Heart right ventricle (tissue), 16 donors: ENCODE measurements at places on chromosomes 13 and 19. TPM values are rescaled to one million over a fixed set of nuclear protein-coding genes. Genes with fewer than 3 reads are reported as not detected.

The COG6 gene
- 32.6 TPM for total RNA-seq

The SDHAF1 gene
- total RNA-seq: 8.6 TPM

The ANKRD24 gene
- 0.18 TPM for total RNA-seq

The C19orf67 gene
- not detected for total RNA-seq

The CEACAM21 gene
- 0.38 TPM for total RNA-seq

The NLRP5 gene
- not detected for total RNA-seq

The LGALS14 gene
- total RNA-seq: not detected

The TNFSF9 gene
- total RNA-seq: not detected

The CGB1 gene
- not detected for total RNA-seq

DNA sequence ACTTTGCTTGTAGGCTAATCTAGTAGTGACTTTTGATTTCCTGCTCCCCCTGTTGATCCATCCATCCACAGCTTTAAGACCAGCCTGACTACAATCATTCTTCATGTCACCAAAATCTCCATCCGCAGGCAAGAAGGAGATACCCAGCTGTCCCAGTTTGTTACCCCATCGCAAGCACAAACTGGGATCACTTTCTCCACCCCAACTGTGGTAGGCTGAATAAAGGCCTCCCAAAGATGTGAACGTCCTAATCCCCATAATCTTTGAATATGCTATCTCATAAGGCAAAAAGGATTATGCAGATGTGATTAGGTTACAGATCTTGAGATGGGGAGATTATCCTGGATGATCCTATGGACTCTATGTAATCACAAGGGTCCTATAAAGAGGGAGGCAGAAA is 202.0 kb downstream of the ENOX1 start:
- H3K27me3 ChIP-seq: no peaks in the 10 kb centered on the region
- no peaks in the 10 kb centered on the region for H3K4me1 ChIP-seq
- no peak overlapping the region for H3K27ac ChIP-seq
- no peak overlapping the region for H3K4me3 ChIP-seq

- no peak overlapping the region for H3K27ac ChIP-seq
- no peak for DNase-seq
- H3K4me3 ChIP-seq: no peak overlapping the region
- H3K4me1 ChIP-seq: no peaks in the 10 kb centered on the region
These were observed 39.0 kb downstream of the C1QTNF9 start for GRCh38 chr13:24348385-24348784.

DNA sequence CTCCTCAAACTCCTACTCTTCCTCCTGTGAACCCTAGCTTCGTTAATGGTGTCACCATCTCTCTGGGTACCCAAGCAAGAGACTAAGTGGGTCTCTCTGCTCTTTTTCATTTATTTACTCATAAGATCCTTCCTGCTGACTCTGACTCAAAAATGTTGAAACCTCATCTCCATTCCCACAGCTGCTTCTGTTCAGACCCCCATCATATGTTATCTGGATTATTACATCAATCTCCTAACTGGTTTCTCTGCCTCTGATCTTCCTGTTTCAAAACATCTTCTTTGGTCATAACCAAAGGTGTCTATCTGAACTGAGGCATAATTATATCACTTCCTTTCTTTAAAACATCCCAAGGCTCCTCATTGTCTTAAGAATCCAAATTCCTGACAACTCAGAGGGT is 2.0 kb upstream of the MEDAG start:
- no peak overlapping the region for H3K27ac ChIP-seq
- H3K4me3 ChIP-seq: no peak overlapping the region
- peaks cover 32% of the 10 kb centered on the region for H3K4me1 ChIP-seq
- peaks cover 2% of the 10 kb centered on the region for H3K27me3 ChIP-seq
- H3K36me3 ChIP-seq: no peaks in the 10 kb centered on the region

GRCh38 chr19:12946731-12947496 is 1.3 kb downstream of the RAD23A start:
- peak overlapping the region; percentile 97 for H3K27ac ChIP-seq
- peaks cover 83% of the 10 kb centered on the region for H3K36me3 ChIP-seq
- no peak for DNase-seq
- peaks cover 7% of the 10 kb centered on the region for H3K4me1 ChIP-seq
- H3K4me3 ChIP-seq: peak overlapping the region; percentile 83
- no peaks in the 10 kb centered on the region for H3K27me3 ChIP-seq

GRCh38 chr19:46764817-46765291 is 18.6 kb upstream of the STRN4 start:
- DNase-seq: no peak
- no peaks in the 10 kb centered on the region for H3K36me3 ChIP-seq
- H3K4me3 ChIP-seq: no peak overlapping the region
- no peak overlapping the region for H3K27ac ChIP-seq
- H3K27me3 ChIP-seq: no peaks in the 10 kb centered on the region

- H3K4me1 ChIP-seq: no peaks in the 10 kb centered on the region
- H3K36me3 ChIP-seq: no peaks in the 10 kb centered on the region
- no peak overlapping the region for H3K27ac ChIP-seq
- peaks cover 12% of the 10 kb centered on the region for H3K27me3 ChIP-seq
These were observed 16.8 kb downstream of the PABPC3 start for GRCh38 chr13:25112695-25113255.

- H3K4me1 ChIP-seq: peaks cover 12% of the 10 kb centered on the region
- H3K36me3 ChIP-seq: no peaks in the 10 kb centered on the region
- no peak overlapping the region for H3K27ac ChIP-seq
- no peak for DNase-seq
- H3K4me3 ChIP-seq: no peak overlapping the region
These were observed 12.7 kb downstream of the ARHGAP45 start for GRCh38 chr19:1079566-1080111.

DNA sequence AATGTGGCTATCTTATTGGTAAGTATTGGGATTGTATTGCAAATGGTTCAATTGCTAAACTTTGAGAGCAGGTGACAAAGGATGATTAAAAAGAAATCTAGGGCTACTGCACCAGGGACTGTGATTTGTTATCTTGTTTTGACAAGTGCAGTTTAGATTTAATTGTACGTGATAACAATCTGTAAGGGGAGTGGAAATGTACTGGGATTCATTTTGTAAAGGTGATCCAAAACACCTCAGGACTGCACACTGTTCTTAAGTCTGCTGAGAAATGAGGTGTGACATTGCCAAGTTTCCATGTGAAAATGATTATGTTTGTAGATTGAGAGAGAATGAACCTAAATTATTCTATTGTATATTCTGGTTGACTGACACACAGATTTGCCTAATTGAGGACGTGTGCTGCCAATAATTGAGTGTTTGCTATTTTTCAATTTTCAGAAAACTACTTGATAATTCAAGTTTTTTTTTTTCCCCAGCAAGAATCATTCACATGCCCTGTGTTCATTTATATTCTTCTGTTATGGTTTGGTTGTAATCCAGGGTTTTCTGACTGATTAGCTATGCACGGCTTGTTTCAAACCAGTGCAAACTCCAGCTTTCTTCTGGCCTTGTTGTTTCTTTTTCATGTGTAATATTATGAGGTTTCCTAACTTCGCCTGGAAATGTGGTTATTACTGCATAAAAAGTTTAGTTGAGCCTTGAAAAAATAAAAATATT is 308.0 kb downstream of the OLFM4 start:
- no peaks in the 10 kb centered on the region for H3K36me3 ChIP-seq
- no peak overlapping the region for H3K4me3 ChIP-seq
- no peak for DNase-seq

GRCh38 chr19:15779756-15780476 is 7.5 kb upstream of the OR10H5 start:
- no peaks in the 10 kb centered on the region for H3K36me3 ChIP-seq
- H3K4me1 ChIP-seq: peaks cover 13% of the 10 kb centered on the region
- H3K4me3 ChIP-seq: peak overlapping the region; percentile 31
- H3K27ac ChIP-seq: peak overlapping the region; percentile 80
- no peaks in the 10 kb centered on the region for H3K27me3 ChIP-seq

DNA sequence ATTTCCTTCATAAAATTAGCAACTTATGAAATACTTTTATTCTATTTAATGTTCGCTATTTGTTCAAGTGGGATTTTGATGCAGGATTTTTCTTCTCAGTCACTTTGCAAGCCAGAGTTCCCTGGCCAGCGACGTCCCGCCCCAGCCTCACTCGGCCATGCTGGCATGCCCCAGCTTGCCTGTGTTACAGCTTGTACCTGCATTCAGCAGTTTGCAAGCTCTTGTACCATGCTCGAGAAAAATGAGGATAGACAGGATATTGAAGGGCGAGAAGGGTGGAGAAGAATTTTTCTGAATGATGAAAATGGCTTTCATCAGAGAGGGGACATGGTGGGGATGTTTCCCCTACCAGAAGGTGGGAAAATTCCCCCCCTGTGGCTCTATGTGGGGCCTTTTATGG is 2180.2 kb upstream of the PCDH20 start:
- H3K4me1 ChIP-seq: no peaks in the 10 kb centered on the region
- H3K27me3 ChIP-seq: no peaks in the 10 kb centered on the region
- no peaks in the 10 kb centered on the region for H3K36me3 ChIP-seq
- no peak for DNase-seq

GRCh38 chr13:105319875-105320274 is 1215.6 kb downstream of the EFNB2 start:
- no peak for DNase-seq
- H3K36me3 ChIP-seq: no peaks in the 10 kb centered on the region
- no peak overlapping the region for H3K4me3 ChIP-seq
